ENCODE measurements at places on chromosomes 12 and 14.

DNA sequence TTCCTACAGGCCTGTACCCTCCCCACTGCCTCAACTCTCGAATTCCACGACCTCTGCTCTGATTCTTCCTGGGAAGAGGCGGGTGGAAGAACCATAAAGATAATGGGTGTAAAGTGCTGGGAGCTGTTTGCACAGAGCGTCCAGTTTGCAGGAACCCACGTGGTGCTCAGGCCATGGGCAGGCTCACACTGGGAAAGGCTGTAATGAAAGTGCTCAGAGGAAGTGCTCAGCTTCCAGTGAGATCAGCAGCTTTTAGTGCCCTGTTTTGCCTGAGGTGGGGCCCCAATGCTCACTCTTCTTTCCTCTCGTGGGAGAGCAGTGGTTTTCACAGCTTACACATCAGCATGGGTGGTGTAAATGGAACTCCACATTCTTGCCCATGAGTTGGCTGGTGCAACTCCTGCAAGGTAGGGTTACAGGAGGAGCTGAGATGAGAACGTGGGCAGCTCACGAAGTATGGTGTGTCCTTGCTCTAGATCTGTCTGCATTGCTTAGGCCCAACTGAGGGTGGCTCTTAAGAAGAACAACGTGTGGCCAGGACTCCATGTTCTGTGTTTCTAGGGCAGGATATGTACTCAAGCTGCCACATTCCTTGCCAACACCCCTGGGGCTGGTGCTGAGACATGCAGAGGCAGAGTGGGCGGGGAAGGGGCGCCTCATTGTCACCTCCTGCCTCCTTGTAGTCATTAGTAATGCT, 2.9 kb downstream of the TMEM63C start:
- DNase-seq: no peak

DNA sequence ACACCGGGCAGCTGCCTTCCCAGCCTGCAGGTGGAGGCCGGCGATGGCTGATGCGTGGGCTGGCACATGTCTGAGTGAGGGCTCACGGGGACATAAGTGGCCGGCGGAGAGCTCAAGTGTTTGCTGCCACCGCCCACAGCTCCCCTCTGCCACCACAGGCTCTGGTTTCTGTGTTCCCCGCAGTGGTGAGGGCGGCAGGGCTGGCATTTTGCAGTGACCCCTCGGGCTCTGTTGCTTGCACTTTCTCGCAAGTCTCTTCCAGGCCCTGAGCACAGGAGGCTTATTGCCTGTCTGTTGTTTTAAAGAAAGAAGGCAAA, 271.0 kb upstream of the RTL1 start:
- no peak for DNase-seq

- peak; percentile 99 for DNase-seq
These were observed 4.5 kb upstream of the IRF2BPL start for GRCh38 chr14:77032844-77033621.

GRCh38 chr12:120579179-120579578, 2.0 kb downstream of the POP5 start:
- no peak for DNase-seq

- DNase-seq: no peak
These were observed 7.8 kb downstream of the GALNT6 start for GRCh38 chr12:51383269-51383905.

DNA sequence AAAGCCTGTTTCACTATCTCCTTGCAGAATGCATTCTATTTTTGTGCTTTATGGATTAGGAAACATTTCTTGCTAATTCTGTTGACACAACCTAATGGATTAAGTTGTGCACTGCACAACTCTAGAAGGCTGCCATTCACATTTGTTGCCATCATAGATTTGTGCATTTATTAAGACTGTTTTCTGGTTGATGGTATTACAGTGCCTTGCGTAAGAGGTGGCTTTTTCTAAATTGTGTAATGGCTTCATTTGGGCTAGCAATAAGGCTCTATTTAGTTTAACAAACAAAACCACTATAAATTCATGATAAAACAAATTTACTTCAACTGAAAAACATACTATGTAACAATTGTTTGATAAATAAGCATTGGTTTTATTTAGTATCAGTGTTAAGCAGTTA, 175.9 kb downstream of the TRHDE start:
- no peak for DNase-seq

- peak; percentile 91 for DNase-seq
These were observed 182.1 kb upstream of the HMGA2 start for GRCh38 chr12:65642061-65642661.

DNA sequence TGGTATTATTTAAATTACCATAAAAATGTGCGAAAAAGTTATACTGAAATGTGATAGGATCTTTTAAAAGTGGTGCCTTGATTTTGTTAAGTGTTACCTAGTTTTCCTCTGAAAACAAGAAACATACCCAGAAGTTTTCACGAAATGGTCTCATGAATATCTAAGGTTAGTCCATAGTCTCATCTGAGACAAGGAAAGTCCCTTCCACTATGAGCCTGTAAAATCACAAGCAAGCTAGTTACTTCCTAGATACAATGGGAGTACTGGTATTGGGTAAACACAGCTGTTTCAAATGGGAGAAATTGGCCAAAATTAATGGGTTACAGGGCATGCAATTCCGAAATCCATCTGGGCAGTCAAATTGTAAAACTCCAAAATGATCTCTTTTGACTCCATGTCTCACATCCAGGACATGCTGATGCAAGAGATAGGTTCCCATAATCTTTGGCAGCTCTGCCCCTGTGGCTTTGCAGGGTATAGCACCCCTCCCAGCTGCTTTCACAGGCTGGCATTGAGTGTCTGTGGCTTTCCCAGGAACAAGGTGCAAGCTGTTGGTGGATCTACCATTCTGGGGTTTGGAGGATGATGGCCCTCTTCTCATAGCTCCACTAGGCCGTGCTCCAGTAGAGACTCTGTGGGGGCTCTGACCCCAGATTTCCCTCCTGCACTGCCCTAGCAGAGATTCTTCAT, 271.4 kb downstream of the NAV3 start:
- no peak for DNase-seq

GRCh38 chr14:42734041-42734440, 1127.4 kb downstream of the LRFN5 start:
- peak; percentile 10 for DNase-seq

GRCh38 chr14:66496911-66497310, 10.7 kb downstream of the CCDC196 start:
- DNase-seq: no peak

- no peak for DNase-seq
These were observed 66.3 kb downstream of the B4GALNT3 start for GRCh38 chr12:526089-526488.

GRCh38 chr12:17108877-17109541, 503.0 kb upstream of the LMO3 start:
- DNase-seq: no peak

GRCh38 chr12:32706335-32707024, 27.4 kb downstream of the DNM1L start:
- no peak for DNase-seq

DNA sequence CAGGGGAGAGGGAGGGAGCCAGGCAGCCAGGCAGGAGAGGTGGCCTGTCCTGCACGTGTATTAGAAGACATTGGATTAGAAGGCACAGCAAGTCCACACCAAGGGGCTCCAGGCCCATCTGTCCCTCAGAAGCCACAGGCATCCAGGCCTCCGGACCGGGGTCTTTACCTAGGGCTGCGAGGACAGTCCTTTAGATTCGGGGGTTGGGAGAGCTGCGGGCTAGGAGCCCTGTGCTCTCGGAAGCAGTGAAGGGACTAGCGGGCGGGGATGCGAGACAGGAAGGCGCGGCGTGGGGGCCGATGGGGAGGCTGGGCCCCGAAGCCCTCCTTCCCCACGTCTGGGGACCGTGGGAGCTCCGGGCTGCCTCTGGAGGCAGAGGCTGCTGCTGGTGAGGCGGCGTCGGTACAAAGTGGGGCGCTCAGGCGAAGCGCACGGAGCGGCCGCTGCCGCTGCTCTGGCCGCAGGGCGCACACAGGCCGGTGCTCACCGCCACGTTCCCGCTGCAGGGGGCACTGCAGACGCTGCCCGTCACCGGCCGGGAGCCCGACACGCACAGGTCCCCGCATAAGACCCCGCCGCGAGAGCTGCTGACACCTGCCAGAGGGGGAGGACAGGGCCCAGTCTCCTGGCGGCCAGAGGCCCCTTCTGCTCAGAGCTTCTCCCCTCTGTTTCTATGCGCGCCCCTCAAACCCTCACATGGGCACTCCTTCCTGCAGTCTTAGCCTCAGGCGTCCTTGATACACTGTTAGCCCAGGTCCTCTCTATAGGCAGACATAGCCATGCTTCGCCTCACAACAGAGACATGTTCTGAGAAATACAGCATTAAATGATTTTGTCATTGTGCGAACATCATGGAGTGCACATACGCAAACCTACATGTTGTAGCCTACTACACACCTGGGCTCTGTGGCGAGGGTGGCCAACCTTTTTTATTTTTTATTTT, 17.3 kb downstream of the KRT7 start:
- DNase-seq: no peak

GRCh38 chr14:69260190-69260860, 367 bp downstream of the GALNT16 start:
- no peak for DNase-seq

GRCh38 chr12:30850684-30851083, 75.9 kb upstream of the TSPAN11 start:
- DNase-seq: no peak

DNA sequence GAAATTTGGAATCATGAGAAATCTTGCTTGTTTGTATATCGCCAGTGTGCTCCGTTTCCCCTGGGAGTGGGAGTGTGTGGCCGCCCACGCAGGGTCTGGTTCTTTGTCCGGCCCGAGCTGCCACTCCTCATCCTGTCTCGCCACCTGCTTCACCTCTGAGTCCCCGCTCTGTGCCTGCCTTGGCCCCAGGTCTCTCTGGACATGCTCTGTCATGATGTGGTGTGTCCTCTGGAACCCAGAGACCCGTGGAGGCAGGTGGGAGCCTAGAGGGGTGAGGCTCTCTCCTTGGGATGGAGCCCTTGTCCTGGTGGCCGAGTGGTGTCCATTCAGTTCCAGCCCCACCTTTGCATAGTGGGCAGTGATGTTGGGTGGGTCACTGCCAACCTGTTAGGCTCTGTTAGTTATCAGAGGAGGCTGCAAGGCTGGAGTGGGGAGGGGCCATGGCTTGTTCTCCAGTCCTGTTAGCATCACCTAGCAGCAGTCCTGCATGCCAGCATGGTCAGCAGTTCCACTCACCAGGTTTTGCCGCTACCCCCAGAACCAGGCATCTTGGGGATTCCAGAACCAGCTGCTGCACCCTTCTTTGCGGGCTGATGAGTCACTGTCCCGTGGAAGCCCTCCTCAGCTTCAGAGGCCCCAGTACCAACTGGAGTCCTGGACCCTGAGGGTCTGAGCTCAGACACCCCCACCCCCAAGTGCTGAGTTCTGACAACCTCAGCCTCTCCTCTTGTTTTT, 76.5 kb downstream of the EP400 start:
- DNase-seq: no peak

- peak; percentile 93 for DNase-seq
These were observed 105.5 kb downstream of the GPATCH2L start for GRCh38 chr14:76257111-76257803.

DNA sequence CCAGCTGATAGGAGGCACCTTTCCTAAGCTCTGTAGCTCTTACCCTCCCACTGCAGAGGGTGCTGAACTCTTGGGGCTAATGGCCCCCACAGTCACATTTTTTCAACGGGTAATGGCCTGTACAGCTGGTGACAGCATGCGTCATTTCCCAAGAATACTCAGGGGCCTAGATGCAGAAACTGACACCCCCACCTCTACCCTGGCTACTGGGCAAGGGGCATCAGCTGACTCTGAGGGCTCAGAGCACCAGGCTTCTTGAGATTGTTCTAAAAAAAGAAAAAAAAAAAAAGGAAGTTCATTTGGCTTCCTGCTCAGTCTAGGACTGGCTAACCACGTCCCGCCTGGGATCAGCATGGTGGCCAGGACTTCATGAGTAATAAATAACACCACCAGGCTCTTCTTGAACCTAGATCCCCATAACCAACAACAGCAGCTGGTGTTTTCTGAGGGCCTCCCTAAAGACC, 35.2 kb downstream of the ZFP36L1 start:
- peak; percentile 47 for DNase-seq

- no peak for DNase-seq
These were observed 420.7 kb downstream of the NPAS3 start for GRCh38 chr14:33359288-33359881.

- peak; percentile 47 for DNase-seq
These were observed 31.0 kb upstream of the LGALS3 start for GRCh38 chr14:55097881-55098560.

DNA sequence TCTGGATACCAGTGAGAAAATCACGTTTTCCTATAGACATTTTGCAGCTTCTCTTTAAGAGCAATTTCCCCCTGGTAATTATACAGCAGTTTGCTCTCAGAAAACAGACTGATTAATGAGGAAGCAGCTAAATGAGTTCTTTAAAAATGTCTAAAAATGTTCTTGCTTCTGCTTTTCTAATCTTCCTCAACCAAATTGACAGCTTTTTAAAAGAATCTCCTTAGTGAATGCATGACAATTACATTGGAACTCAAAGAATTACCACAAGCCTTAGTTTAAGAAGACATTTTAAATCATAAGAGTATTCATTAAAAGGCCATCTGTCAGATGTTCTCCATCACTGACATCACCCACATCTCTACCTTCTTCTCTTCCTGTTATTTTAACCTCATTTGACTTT, 135.8 kb upstream of the PLXNC1 start:
- no peak for DNase-seq

DNA sequence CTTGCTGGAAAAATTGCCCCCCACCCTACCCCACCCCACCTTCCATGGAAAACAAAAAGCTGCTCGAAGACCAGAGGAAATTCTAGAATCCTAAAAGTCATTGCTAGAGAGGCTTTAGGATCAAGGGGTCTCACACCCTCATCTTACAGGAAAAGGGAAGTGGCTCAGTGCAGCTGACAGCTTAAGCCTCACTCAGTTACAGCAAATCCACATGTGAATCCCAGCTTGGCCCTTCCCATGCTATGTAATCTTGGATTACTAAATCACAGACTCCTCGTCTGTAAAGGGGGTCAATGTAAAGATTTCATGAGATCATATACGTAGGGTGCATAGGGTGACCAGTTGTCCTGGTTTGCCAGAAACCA, 25.9 kb downstream of the CMKLR1 start:
- DNase-seq: no peak

GRCh38 chr14:38187528-38187927, 20.2 kb upstream of the SSTR1 start:
- no peak for DNase-seq

DNA sequence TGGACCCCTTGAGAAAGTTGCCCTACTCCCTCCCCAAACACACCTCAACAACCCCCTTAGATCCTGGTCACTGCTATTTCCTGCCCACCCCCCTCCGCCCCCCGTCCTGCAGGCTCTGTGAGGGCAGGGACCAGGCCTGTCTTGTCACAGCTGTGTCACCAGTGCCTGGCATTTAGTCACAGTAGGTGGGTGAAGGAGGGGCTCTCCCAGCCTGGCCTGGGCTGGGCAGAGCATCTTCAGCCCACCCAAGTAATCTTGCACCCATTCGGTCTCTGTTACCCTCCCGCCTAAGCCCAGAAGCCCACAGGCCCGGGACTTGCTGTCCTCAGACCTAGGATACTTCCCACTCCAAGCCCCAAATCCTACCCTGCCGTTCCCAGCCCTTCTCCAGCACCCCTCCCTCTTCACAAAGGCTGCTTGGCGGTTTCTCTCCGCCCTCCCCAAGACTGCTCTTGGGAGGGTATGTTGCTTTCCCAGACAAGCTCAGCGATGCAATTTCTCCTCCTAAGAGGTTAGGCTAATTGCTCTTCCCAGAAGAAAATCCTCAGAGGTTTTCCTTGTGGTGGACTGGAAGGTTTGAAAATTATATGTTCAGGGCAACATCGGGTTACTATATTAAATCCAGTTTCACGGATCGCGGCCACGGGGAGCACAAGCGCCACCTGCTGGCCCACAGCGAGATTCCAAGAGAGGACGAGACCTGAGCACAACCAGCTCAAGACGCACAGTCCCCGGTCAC, 50.8 kb upstream of the ZFP36L1 start:
- peak; percentile 65 for DNase-seq

GRCh38 chr12:26276709-26277108, 81.3 kb downstream of the SSPN start:
- peak; percentile 37 for DNase-seq

Measured in fibroblast of mammary gland (primary cell).